ENCODE measurements at places on chromosomes 2 and 18. TPM values are rescaled to one million over a fixed set of nuclear protein-coding genes. Genes with fewer than 3 reads are reported as not detected.

Gene CAPN14
- 0.21 TPM for total RNA-seq

DNA sequence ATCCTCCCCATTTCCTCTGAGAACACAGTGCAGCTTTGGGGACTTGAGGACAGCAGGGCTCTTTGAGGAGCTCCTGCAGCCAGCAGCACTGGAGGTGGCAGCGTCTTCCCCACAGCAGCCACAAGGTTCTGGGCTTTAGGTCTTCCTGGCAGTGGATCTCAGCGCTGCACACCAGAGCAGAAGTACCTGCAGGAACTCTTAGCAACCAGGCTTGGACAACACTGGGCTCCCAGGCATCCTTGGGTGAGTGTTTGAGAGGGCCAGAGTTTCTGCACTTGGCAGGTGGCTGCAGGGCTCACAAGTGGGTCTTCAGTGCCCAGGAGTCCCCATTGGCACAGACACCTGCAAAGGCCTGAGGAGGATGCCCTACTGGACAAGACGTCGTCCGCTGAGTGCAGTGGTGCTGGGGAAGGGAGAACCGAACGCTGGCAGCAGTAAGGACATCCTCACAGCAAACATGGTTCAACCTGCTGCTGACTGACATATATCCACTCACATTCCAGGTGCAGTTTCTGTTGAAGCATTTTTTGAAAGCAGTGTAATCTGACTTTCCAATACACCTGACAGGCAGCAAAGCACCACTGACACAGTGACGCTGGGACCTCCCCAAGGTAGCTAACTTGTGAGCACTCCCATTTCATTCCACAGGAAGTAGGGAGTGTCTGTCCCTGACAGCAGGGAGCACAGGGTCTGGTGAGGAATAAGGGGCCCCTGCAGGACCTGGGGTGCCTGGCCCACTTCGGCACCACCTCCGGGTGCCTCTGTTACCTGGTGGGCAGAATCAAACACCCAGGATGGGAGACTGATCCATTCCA lies 149.9 kb upstream of the COPS8 start:
- no peak overlapping the region for H3K4me3 ChIP-seq
- no peak overlapping the region for H3K27ac ChIP-seq

Gene TMEM182
- 5.2 TPM for total RNA-seq

Gene CIB4
- not detected for total RNA-seq

DNA sequence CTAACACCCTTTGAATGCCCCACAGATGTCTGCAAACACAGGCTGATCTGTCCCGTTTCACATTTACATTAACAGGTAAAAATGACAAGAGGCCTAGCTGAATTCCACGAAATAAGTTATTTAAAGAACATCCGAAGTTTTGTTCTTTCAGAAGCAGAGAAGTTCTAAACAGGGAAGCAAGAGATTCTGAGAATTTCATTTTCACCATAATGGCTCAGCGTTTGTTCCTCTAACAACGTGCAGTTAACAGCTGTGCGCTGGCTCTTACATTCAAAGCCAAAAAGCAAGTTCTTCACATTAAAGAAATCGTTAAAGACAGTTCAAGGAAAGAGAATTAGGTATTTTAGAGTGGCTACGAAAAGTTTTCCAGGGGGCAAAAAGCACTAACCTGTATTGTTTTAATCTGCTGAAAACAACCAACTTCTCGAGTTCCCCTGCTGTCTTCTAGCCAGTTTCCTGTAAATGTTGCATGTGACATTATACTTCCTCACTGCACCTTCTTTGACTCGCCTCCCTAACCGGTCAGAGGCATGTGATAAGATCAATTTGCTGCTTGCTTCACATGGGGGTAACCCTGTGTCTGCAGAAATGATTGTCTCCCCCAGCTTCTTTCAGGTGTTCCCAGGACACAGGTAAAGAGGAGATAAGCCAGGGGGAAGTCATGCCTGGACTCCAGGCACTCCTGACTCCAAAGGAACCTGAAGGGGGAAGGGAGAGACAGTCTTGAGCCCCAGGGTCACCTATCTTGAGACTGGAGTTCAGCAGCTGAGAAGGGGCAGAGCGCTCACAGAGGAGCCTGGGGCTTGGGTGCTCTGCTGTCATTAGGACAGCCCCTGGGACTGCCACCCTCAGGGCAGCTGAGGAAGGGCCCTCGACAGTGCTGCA lies 36.8 kb upstream of the WIPF1 start:
- no peaks in the 10 kb centered on the region for H3K36me3 ChIP-seq
- H3K4me1 ChIP-seq, result peaks cover 7% of the 10 kb centered on the region
- no peak overlapping the region for H3K4me3 ChIP-seq
- no peak for DNase-seq

DNA sequence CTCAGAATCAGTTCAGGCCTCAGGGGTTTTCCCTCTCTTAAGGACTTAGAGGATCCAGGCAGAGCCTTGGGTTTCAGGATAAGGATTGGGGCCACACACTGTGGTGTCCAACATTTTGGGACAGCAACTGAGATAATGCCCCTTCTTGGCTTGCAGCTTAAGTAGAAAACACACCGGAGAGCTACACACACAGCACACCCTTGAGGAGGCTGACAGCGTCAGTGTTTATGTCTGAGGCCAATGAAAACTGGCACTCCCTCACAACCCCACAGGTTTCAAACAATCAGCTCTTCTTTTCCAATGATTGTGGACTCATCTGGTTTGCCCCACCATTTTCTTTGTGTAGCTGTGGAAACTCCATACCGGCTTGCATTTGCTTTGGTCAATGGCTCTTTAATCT lies 257.7 kb downstream of the CDCA7 start:
- no peak overlapping the region for H3K27ac ChIP-seq
- H3K27me3 ChIP-seq, result no peaks in the 10 kb centered on the region
- DNase-seq, result no peak
- no peaks in the 10 kb centered on the region for H3K4me1 ChIP-seq
- no peak overlapping the region for H3K4me3 ChIP-seq

Measured in cardiac muscle cell (in vitro differentiated cells and primary cell).